HFFc6 (cell line): ENCODE measurements at places on chromosomes 5 and 9.
A peak's percentile ranks its signal among the peaks of the same experiment; 100 is the strongest.

DNA sequence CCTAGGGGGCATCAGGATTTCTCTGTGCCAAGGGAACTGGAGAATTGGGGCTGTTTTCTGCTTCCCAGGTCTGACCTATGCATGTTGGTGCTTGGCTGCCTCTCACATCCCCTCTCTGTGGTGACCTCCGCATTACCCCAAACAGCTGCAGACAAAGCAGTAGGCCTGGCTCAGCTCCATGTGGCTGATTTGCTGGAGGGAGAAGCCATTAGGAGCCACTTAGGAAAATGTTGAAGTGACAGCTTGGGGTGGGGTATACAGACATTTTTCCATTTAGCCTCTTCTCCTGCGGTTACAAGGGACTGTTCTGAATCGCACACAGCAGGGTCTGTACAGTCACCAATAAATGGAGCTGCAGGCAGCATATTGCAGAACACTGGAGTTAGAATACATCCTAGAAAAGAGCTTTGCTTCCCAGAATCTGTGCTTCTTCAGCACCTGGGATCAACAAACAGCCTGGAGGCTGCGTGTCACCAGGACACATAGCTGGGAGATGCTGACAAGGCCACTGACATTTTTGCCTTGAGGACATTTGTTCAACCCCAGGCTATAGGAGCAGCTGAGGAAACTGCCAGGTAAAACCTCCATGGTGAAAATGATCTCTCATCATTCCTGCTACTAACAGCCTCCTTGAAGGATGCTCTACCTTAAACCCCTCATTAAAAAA, 335.3 kb downstream of the DIRAS2 start:
- H3K36me3 ChIP-seq: no peaks in the 10 kb centered on the region
- no peak overlapping the region for H3K4me3 ChIP-seq
- DNase-seq: no peak
- no peaks in the 10 kb centered on the region for H3K4me1 ChIP-seq

- H3K4me1 ChIP-seq: no peaks in the 10 kb centered on the region
- DNase-seq: no peak
- no peak overlapping the region for H3K4me3 ChIP-seq
- no peaks in the 10 kb centered on the region for H3K27me3 ChIP-seq
- H3K36me3 ChIP-seq: no peaks in the 10 kb centered on the region
- no peak overlapping the region for H3K27ac ChIP-seq
These were observed 295.5 kb upstream of the CLINT1 start for GRCh38 chr5:158154226-158155005.

DNA sequence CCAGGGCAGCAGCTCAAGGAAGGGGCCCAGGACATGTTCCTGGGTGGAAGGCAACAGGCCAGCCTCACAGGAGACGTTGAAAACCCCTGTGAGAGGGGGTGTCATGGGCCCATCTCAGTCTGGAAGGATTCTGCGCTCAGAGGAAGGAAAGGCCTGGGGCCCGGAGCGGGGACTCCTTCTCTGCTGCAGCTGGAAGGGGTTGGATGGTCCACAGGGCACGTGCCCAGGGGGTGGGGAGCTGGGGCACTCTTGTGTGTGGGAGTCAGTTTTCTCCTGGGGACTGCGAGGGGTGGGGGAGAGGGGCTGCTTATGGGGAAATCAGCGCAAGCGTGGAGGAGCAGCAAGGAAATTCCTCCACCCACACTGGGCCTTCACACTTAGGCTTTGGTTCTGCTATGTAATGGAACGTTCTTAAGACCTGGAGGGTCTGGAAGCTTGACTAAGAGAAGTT, 2.9 kb upstream of the LPCAT1 start:
- no peak overlapping the region for H3K27ac ChIP-seq
- no peak for DNase-seq
- H3K4me3 ChIP-seq: no peak overlapping the region

DNA sequence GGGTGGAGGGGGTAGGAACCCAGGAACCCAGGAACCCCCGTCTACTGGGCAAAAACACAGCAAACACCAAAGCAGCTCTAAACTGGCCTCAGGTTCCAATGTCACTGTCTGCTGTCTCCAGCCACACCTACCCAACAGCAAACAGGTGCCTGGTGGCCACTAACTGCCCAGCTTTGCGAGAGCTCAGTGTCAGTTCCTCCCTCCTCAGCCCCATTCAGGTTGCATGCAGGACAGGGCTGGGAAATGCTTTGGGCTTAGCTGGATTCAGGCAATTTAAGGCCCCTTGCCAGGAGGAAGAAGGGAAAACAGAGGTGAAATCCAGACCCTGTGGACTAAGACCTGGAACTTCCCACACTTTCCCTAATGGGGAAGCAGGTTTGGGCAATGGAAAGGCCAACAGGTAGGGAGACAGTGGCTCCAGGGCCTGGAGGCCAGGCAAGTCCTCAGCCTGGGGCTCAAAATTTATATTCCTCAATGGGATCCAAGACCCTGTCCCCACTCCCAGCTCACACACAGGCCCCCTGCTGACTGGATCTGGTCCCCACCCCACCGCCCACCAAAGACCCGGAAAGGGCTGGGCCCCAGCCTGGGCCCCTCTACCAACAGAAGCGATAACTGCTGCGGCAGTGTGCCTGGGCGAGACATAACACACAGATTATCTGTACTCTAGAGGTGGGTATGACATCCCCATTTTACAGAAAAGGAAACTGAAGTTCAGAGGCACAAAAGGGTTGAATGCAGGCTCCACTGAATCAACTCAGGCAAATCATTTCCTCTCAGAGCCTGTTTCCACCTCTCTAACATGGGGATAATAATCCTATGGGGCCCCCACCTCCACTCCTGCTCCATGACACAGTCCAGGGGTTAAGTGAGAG, 3.5 kb downstream of the EEIG1 start:
- no peaks in the 10 kb centered on the region; the same call in none of the 2 replicates for H3K27me3 ChIP-seq
- H3K4me3 ChIP-seq: peak overlapping the region; percentile 97
- no peaks in the 10 kb centered on the region for H3K36me3 ChIP-seq
- H3K4me1 ChIP-seq: peaks cover 57% of the 10 kb centered on the region
- peak overlapping the region; percentile 52 for H3K27ac ChIP-seq
- DNase-seq: no peak

- H3K36me3 ChIP-seq: peaks cover 4% of the 10 kb centered on the region; the same call in 1 of the 2 replicates
- H3K27me3 ChIP-seq: peaks cover 4% of the 10 kb centered on the region
- peaks cover 11% of the 10 kb centered on the region for H3K4me1 ChIP-seq
- no peak overlapping the region for H3K4me3 ChIP-seq
These were observed 419.6 kb downstream of the KDM4C start for GRCh38 chr9:7177383-7177782.

GRCh38 chr9:630817-631216, 210.7 kb upstream of the DMRT1 start:
- peaks cover 50% of the 10 kb centered on the region for H3K4me1 ChIP-seq
- H3K4me3 ChIP-seq: no peak overlapping the region
- H3K27me3 ChIP-seq: peaks cover 2% of the 10 kb centered on the region; the same call in 1 of the 2 replicates
- peaks cover 14% of the 10 kb centered on the region for H3K36me3 ChIP-seq

DNA sequence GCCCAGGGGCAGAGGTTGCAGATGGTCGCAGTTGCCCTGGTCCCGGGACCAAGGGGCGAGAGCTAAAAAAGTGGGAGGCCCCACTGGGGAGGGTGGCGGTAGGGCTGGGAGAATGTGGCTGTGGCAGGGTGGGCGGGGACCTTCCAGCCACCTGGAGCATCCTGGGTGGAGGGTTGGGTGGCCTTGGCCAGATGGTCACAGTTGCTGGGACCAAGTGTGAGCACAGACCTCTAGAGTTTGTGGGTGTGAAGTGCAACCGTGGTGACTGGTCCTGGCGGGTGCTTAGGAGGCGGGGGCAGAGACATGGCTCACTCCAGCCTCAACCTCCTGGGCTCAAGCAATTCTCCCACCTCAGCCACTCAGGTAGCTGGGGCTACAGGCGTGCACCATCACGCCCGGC, 5.7 kb upstream of the TRAF2 start:
- H3K4me3 ChIP-seq: no peak overlapping the region
- H3K27ac ChIP-seq: no peak overlapping the region
- no peaks in the 10 kb centered on the region for H3K36me3 ChIP-seq
- DNase-seq: no peak

GRCh38 chr9:3398232-3398648, 127.6 kb downstream of the RFX3 start:
- no peaks in the 10 kb centered on the region for H3K36me3 ChIP-seq
- H3K27me3 ChIP-seq: no peaks in the 10 kb centered on the region
- no peaks in the 10 kb centered on the region for H3K4me1 ChIP-seq
- DNase-seq: no peak
- no peak overlapping the region for H3K4me3 ChIP-seq
- H3K27ac ChIP-seq: no peak overlapping the region

GRCh38 chr5:115551415-115551814, 6.8 kb upstream of the FEM1C start:
- no peaks in the 10 kb centered on the region; the same call in 1 of the 2 replicates for H3K27me3 ChIP-seq
- no peak for DNase-seq
- no peaks in the 10 kb centered on the region for H3K36me3 ChIP-seq
- H3K27ac ChIP-seq: peak overlapping the region; percentile 49
- H3K4me1 ChIP-seq: peaks cover 46% of the 10 kb centered on the region
- no peak overlapping the region for H3K4me3 ChIP-seq

GRCh38 chr5:141490271-141490670, 1.4 kb downstream of the PCDHGC5 start:
- DNase-seq: no peak
- peaks cover 26% of the 10 kb centered on the region for H3K36me3 ChIP-seq
- H3K27me3 ChIP-seq: no peaks in the 10 kb centered on the region
- no peak overlapping the region for H3K4me3 ChIP-seq
- peaks cover 61% of the 10 kb centered on the region for H3K4me1 ChIP-seq
- peak overlapping the region; percentile 83 for H3K27ac ChIP-seq

DNA sequence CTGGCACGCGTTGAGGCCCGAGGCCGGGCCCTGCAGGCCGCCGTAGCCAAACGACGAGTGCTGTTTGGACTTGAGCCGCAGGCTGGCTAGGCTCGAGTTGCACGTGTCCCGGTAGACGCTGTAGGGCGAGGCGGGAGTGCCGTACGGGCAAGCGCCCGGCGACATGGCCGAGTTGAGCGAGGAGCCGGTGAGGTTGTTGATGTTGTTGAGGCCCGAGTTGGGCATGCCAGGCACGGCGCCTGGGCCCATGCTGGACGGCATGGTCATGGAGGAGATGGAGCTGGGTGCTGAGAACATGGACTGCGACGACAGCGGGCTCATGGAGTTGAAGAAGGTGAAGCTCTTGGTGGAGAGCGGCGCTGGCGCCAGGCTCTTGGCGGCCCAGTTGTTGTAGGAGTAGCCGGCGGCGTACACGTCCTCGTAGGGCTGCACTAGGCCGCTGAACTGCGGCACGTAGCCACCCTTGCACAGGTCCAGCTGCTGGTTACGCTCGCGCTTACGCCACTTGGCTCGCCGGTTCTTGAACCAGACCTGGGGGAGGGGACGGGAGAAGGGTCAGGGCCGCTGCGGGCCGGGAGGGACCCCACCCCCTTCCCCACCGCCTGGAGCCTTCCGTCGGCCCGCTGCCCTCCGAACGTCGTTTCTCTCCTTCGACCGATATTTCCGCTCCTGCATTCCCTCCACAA, 5.1 kb downstream of the PITX1 start:
- no peaks in the 10 kb centered on the region; the same call in 1 of the 2 replicates for H3K27me3 ChIP-seq
- no peak overlapping the region for H3K27ac ChIP-seq
- H3K36me3 ChIP-seq: peaks cover 12% of the 10 kb centered on the region
- H3K4me1 ChIP-seq: peaks cover 17% of the 10 kb centered on the region
- no peak overlapping the region for H3K4me3 ChIP-seq

DNA sequence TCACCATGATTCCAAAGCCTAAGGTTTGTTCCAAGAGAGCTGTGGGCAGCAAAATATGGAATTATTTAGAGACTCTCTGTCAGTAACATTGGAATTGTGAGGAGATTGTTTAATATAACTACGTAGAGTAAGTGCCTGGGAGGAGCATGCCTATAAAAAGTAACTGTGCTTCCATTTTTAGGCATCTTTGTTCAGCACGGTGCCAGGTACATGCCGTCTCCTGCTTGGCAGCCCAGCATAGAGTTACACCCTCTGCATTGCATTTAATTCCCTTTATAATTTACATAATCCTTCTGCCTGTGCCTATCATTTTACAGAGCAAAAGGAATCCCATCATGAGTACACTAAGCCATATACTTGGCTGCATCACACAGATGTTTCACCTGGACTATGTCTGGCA, 32.1 kb upstream of the ALDH1A1 start:
- peaks cover 5% of the 10 kb centered on the region; the same call in 1 of the 2 replicates for H3K36me3 ChIP-seq
- H3K27ac ChIP-seq: peak overlapping the region; percentile 88; the same call in 1 of the 2 replicates
- H3K4me3 ChIP-seq: no peak overlapping the region

DNA sequence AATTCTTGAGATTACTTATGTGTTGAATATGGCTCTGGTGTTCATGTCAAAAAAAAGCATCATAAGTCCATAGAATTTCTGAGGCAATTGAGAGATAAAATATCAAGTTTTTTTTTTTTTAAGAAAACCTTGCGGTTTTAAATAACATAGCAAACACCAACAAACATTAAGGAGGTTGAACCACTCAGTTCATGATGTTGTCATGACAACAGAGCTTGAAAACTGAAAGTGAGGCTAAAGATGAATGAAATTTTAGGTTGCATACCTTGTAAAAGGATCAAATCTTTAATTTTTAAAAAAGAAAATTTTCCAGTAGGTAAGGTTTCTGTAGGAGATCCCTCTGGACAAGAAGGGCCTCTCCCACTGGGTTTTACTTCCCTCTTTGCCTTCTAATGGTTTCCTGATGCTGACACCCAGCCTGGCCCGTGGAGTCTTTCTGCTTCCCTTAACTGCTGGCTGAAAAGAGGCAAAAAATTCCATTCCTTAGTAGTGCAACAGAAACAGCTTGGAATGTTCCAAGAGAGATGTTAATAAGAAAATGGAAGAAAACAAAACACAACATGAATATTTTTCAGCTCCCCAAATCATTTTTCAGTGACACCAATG, 60.0 kb upstream of the FER start:
- no peak overlapping the region for H3K4me3 ChIP-seq
- DNase-seq: no peak
- no peak overlapping the region for H3K27ac ChIP-seq
- no peaks in the 10 kb centered on the region for H3K36me3 ChIP-seq
- no peaks in the 10 kb centered on the region for H3K4me1 ChIP-seq

- H3K36me3 ChIP-seq: no peaks in the 10 kb centered on the region
- H3K4me3 ChIP-seq: no peak overlapping the region
- peaks cover 8% of the 10 kb centered on the region; the same call in 1 of the 2 replicates for H3K4me1 ChIP-seq
- peaks cover 3% of the 10 kb centered on the region for H3K27me3 ChIP-seq
These were observed 222.5 kb downstream of the GRIA1 start for GRCh38 chr5:153712946-153713345.

DNA sequence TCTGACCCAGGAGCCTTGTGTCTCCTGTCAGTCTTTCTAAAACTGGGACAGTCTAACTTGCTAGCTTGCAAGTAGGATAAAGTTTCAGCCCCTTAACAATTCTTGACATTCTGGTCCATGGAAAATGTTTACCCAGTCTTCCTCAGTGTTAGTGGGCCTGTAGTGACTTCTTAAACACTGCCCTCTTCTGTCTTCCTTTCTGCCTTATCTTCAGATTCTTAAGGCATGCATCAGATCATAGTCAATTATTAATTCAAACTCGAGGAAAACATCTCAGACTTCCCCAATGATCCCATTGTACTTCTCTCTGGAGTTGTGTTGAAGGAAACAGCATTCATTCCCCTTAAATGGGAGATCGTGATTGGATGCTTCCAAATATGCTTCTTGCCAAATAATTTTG, 1199.8 kb downstream of the DTWD2 start:
- no peak overlapping the region for H3K4me3 ChIP-seq
- H3K4me1 ChIP-seq: peaks cover 23% of the 10 kb centered on the region
- H3K36me3 ChIP-seq: no peaks in the 10 kb centered on the region

- H3K27ac ChIP-seq: peak overlapping the region; percentile 99
- peak overlapping the region; percentile 92 for H3K4me3 ChIP-seq
These were observed 3.1 kb downstream of the ANXA1 start for GRCh38 chr9:73154722-73155121.

- H3K4me3 ChIP-seq: no peak overlapping the region
- H3K36me3 ChIP-seq: no peaks in the 10 kb centered on the region
- H3K27ac ChIP-seq: no peak overlapping the region
- no peaks in the 10 kb centered on the region for H3K4me1 ChIP-seq
These were observed 140.1 kb downstream of the COX7C start for GRCh38 chr5:86757824-86758223.

- H3K36me3 ChIP-seq: peaks cover 36% of the 10 kb centered on the region
- H3K27me3 ChIP-seq: no peaks in the 10 kb centered on the region
- no peak for DNase-seq
- peak overlapping the region; percentile 7; the same call in 1 of the 2 replicates for H3K27ac ChIP-seq
- peaks cover 39% of the 10 kb centered on the region for H3K4me1 ChIP-seq
- no peak overlapping the region for H3K4me3 ChIP-seq
These were observed 139.0 kb downstream of the FOCAD start for GRCh38 chr9:20823051-20823450.
